EL (cell line): ENCODE measurements at places on chromosomes 4 and X.

DNA sequence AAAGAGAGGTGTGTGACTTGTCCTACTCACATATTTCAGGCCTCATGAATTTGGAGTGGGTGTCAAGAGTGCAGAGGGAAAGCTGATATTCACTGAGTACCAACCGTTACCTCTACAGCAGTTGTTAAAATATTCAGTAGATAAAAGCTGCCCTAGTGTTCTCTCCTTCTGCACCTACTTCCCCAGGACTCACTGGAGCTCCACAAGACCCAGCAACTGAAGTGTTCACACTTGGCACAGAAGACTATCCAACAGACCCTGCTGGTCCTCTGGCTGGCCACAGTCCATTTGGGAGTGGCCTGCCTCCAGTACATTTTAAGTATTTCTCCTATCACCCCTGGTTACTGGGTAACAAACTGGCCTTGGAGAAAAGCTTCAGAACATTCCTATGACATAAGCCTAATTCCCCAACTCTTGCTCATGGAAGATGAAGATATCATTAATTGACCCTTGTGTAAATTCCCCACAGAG is 70.8 kb downstream of the PPARGC1A start:
- peak; percentile 23 for DNase-seq

GRCh38 chrX:152844256-152844655 is 13.4 kb downstream of the NSDHL start:
- DNase-seq: no peak

- no peak for DNase-seq
These were observed 144.1 kb downstream of the SLC7A11 start for GRCh38 chr4:138097912-138098600.

- DNase-seq: peak; percentile 45
These were observed 80.3 kb upstream of the DCLK2 start for GRCh38 chr4:149997881-149998421.

- DNase-seq: no peak
These were observed 6.8 kb upstream of the MSL3 start for GRCh38 chrX:11751261-11751660.

DNA sequence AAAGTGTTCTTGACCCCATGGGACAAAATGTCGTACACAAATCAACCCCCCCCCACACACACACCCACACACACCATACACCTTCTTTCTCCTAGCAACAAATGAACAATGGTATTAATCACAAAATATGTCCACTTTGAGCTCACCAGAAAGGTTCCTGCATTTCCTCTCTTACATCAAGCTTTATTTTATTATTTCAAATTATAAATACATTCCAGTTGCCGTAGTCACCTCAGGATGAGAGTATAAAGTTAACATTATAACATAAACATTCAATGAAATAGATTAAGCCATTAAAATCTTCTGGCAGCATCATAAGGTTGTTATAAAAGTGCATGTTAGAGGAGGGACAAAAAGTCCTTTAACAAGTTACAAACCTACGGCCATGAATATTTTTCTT is 7.3 kb downstream of the XK start:
- no peak for DNase-seq

DNA sequence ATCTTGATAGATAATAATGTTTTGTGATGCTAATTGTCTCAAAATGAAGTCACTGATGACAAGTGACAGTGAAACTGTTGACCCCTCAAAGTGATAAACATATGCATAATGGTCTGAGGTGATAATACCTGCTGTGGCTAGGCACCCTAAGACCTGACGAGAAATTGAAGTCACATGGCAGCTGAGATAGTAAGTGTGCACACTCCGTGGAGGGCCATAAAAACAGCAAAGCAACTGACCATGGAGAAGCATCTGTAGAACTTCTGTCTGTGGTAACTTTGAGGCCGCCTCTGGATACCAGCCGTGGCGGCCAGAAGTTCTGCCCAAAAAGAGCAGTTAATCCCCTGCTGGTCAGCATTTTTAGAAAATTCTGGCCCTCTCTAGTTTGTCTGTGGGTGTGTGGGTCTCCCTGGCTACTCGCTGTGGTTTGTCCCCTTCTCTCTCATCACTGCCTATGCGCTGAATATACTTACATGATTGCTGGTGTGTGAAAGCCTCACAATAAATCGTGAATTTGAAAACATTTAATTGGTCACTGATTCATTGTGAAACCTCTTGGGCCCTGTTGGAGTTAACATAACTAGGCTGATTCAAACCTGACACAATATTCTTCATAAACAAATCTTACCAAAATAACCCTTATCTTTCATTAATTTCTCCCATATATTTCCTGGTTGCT is 50.6 kb downstream of the CCDC149 start:
- no peak for DNase-seq

- no peak for DNase-seq
These were observed 103.1 kb upstream of the BMP3 start for GRCh38 chr4:80927420-80927819.

DNA sequence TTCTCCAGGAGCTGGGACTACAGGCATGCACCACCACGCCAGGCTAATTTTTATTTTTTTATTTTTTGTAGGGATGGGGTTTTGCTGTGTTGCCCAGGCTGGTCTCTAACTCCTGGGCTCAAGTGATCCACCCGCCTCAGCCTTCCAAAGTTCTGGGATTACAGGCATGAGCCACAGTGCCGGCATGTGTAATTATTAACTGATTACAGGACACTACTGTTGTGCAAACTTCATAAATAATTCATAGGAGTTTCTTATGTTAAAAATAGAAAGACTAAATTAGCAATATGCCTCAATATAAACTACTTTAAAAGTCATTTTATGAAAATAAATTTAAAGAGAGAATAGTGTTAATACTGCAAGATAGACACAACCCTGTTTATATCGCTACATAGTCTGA is 221.9 kb downstream of the SNCA start:
- DNase-seq: no peak

DNA sequence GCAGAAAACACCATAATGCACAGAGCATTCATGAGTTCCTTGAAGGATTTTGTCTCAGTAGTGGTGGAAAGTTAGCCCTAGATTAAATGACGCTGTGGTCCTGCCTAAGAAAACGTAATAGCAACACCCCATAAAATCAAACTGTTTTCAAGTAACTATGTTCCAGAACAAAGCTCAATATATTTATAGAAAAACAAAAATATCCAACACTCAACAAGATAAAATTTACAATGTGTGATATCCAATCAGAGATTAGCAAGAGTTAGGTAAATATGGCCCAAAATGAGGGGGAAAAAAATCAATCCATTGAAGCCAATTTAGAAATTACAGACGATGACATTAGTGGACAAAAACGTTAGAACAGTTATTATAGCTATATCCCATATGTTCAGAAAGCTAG is 9.9 kb upstream of the GAB1 start:
- DNase-seq: no peak

DNA sequence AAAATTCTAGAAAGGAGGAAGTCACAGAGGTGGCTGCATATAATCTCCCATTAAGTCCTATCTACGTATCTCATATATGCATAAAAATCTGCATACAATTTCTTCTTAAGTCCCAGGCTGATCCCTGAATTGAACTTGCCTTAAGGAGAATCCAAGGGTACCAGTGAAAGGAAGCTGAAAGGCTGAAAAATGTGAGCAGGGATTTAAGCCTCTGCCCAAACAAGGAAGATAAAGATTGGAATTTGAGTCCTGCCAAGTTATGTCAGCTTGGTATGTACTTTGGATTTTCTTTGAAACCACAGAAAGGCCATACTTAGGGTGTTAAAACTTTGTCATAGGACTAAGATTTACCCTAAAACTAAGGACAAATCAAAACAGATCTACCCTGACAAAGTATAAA is 26.5 kb upstream of the GEMIN8 start:
- DNase-seq: no peak

- no peak for DNase-seq
These were observed 51.9 kb upstream of the PAQR3 start for GRCh38 chr4:78990938-78991810.

- DNase-seq: peak; percentile 48
These were observed 47.5 kb downstream of the ZGRF1 start for GRCh38 chr4:112589206-112589605.

DNA sequence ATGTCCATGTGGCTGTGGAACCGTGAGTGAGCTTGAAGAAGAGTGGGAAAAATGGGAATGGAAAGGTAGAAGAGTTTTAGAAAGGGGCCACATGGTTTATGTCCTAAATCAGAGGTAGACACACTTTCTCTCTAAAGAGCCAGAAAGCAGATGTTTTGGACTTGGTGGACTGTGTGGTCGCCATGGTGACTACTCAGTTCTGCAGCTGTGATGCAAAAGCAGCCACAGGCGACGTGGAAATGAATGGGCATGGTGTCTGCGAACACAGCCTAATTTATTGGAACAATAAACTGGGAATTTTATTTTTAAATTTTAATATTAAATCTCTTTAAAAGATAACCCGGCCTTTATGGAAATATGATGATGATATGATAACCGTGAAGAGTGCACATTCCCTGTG is 386.0 kb upstream of the FAT1 start:
- no peak for DNase-seq

DNA sequence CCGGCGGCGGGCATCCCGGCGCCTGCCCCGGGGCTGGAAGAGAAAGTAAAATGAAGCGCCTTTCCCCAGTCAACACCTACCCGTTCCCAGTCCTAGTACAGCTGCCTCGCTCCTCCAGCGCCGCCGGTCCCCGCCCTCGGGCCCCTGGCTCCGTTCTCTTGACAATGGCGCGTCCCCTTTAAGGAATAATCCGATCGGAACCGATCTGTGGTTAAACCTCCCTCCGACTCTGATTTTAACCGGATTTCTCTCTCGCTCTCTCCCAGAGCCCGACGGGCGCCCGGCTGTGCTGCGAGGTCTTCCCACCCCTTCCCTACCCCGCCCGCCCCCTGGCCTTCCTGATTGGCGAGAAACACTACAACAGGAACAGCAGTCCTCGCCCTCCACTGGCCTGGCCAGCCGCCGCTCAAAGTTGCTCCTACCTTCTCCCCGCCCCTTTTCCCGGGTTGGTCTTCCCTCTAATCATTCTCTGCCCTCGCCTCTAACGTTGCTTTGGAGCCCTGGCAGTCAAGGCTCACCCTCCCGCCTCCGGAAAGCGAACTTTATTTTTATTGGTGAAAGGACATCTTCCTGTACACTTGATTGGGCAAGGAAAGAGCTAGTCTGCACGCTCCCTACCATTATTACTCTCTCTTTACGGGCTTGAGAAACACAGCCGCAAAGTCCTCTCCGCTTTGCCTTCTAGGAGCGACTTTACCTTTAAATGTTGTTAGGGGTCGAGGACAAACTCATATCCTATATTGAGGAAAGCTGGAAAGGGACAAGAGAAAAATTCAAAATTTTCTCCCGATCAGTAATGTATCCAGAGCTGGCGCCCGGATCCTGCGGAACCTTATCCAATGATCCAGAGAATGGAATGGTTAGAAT is at the start of gene FRYL:
Gene FRYL (minus strand): TSS at position 282 of the 867 bp plus-strand sequence. CDS start 145,869 bp downstream, outside the sequence.
- peak; percentile 100 for DNase-seq

GRCh38 chr4:183609151-183609550 is 49.8 kb downstream of the RWDD4 start:
- no peak for DNase-seq

GRCh38 chr4:7020290-7020689 is 22.9 kb upstream of the TADA2B start:
- DNase-seq: no peak

DNA sequence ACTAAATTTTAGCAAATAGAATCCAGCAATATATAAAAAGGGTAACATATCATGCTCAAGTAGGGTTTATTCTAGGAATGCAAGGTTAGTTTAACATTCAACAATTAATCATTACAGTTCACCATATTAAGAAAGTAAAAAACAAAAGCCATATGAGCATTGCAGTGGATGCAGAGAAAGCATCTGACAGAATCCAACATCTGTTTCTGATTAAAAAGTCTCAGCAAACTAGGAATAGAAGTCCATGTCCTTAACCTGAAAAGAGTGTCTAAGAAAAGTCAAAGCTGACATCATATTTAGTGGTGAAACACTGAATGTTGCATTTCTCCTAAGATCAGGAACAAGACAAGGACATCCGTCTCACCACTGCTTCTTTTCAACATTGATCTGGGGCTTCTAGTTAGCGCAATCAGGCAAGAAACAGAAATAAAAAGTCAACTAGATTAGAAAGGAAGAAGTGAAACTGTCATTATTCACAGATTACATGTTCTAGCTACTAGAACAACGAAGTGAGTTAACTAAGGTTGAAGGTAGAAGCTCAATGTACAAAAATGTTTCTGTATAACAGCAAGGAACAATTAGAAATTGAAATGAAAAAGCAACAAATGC is 49.3 kb downstream of the MRPL1 start:
- peak; percentile 13 for DNase-seq

GRCh38 chr4:169121861-169122382 is 111.9 kb upstream of the CBR4 start:
- no peak for DNase-seq

DNA sequence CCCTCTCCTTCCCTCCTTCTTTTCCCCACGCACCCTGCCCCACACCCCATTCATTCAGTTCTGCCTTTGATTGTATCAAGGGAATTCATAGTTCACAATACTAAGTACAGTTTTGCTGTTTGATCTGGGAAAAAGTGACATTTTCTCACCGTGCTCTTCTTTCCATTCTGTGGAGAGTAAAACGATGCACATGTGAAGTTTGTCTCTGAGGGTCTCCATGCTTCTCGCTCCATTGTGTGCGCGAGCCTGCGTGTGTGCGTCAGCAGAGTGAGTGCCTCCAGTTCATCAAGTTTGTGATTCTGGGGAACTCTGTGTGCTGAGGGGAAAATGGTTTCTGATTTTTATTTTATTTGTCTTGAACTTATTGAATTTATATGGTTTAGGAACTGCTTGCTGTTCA is 1.9 kb downstream of the STK26 start:
- DNase-seq: no peak

- no peak for DNase-seq
These were observed 153.9 kb downstream of the CEP135 start for GRCh38 chr4:56102601-56103000.

GRCh38 chr4:89823416-89823815 is 13.5 kb downstream of the SNCA start:
- peak; percentile 4 for DNase-seq

DNA sequence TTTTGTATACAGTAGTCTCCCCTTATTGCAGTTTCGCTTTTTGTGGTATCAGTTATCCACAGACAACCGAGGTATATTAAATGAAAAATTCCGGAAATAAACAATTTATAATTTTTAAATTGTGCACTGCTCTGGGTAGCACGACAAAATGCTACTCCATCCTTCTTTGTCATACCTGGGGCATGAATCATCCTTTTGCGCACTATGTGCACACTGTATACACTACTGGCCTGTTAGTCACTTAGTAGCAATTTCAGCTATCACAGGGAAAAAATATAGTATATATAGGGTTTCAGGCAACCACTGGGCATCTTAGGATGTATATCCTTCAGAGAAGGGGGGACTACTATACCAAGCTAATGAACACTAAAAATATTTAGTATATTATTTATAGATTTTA is 198.8 kb upstream of the FAT4 start:
- peak; percentile 85 for DNase-seq

GRCh38 chr4:89737888-89738287 is 99.1 kb downstream of the SNCA start:
- peak; percentile 69 for DNase-seq
